SJSA1 (cell line): ENCODE measurements at places on chromosomes 3 and 15.
A peak's percentile ranks its signal among the peaks of the same experiment; 100 is the strongest.

- no peak for DNase-seq
Observed at GRCh38 chr3:142941373-142942123, 21.9 kb downstream of the PAQR9 start.

DNA sequence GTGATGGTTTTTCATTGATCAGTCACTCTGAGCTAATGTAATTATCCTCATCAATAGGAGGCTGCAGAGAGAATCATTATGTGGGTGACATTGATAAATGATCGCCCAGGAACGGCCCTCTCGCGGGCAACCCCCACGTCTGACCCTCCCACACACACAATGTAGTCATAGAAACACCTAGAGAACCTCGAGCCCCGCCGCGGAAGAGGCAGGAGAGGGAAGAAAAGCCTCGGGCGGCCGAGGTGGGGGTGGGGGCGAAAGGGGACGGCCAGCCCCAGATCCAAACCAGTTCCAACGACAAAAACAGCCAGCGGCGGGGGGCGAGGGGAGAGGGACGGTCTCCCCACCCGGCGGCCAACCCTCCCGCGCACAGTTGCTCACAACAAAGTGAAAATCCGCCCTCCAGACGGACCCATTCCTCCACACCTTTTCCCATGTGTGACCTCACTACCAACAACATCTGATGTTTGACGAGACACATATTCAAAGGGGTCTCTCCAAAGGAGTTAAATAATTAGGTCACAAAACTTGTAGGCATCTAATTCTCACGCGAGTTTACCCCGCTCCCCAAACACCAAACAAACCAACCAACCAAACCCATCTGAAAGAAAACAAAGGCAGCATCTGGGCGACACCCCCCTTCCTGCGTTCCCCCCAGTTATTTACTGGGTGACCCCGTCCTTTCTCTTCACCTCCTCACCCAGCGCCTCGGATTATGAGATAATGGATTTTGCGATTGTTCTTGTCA, 213.0 kb downstream of the MEIS2 start:
- DNase-seq = no peak

DNA sequence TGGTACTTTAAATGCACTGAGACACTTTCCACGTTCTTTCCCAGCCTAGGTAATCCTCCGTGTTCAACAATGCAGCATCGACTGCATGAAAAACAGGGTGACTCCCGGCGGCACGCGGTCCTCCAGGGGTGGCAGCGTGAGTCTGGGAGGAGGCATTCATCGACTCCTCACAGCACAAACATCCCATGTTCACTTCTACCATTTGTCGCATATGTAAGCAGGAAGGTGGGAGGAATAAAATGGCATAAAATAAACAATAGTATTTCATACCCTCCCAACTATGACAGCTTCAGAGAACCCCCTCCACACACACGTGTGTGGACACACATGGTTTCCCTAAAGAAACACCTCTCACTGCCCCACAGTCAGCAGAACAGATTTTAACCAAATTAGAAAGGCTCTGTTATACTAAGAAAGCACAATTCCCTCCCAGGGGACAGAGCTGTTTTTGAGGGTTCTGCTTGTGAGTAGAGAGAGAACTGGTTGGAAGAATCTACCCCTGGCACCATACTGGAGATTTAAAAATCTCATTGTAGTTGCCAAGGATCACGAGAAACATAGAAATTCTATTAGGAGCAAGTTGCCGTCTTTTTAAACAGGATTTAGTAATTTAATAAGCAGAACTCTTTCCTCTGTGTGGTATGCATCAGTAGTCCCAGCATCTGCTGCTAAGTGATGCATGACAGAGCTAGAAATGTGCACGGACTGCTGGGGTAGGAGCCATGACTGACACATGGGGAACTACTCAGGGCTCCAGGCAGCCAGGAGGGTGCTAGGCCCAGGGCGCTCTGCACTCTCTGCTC, 6.0 kb downstream of the FAM43A start:
- no peak for DNase-seq

GRCh38 chr15:101710806-101711205, 13.5 kb downstream of the TARS3 start:
- DNase-seq = peak; percentile 65

DNA sequence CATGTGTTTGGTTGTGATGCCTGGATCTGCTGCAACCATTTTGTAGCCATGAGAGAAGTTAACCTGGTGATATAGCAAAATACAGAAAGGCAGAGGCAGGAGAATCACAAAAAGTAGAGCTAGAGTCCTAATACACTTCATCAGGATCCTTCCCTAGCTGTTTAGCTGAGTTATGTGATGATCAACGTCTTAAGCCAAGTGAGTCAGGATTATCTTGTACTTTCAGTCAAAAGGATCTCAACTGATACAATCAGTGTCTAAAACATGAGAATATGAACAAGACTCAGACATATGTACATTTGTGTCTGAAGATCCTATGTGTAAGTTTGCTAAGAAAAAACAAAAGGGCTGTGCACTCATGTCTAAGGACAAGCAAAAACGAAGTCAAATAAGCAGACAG, 236.9 kb downstream of the NTRK3 start:
- no peak for DNase-seq

GRCh38 chr3:177599326-177599725, 402.0 kb upstream of the TBL1XR1 start:
- DNase-seq = no peak

DNA sequence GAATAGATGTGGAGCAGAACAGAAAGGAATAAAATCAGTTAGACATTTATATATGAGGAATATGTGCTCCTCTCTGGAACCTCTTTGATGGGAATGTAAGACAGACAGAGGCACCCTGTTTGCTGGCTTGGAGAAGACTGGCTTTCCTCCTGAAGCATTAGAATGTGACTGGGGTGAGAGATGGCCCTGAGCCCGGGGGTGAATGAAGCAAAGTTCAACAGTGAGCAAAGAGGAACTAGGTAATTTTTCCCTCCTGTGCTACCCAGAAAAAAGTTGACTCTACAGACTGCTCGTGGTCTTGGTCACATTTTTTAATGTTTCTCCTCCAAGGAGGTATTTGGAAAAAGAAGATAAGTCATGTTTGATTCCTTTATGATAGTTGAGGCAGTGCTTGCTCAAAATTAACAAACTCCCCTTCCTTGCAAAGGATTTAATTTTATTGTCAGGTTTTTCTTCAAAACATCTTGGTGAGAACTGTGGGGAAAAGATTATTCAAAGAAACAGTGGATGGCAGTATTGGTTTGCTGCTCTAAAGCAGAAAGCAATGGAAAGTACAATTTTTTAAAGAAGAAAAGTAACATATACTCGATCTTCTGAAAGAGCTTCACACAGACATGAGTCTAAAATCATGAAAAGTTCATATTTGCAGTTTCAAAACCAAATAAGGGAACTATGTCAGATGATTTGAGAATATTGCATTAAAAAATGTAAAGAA, 370.4 kb upstream of the CDIN1 start:
- no peak for DNase-seq

DNA sequence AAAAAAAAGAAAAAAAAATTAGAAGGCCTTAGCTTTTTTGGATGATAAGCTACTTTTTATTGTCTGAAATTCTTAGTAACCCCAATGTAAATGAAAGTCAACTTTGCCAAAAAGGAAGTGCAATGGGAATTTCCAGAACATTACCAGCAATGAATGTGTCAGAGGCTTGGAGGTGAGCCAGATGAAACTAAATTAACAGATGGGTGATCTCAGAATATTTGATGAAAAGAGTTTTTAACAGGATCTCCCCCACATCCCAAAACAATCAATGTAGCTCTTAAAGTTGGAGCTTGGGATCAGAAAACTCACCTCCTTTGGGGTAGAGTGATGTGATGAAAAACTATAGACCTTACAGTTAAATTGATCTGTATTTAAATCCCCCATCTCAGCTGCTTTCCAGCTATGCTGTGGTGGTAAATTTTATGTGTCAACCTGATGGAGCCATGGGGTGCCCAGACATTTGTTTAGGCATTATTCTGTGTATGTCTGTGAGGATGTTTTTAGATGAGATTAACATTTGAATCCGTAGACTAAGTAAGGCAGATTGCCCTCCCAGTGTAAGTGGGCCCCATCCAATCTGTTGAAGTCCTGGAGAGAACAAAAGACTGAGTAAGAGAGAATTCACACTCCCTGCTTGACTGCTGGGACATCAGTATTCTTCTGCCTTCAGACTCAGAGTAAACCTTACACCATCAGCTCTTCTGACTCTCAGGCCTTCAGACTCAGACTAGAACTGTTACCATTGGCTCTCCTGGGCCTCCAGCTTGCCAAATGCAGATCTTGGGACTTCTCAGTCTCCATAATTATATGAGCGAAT, 84.3 kb upstream of the TNFSF10 start:
- DNase-seq = peak; percentile 69

DNA sequence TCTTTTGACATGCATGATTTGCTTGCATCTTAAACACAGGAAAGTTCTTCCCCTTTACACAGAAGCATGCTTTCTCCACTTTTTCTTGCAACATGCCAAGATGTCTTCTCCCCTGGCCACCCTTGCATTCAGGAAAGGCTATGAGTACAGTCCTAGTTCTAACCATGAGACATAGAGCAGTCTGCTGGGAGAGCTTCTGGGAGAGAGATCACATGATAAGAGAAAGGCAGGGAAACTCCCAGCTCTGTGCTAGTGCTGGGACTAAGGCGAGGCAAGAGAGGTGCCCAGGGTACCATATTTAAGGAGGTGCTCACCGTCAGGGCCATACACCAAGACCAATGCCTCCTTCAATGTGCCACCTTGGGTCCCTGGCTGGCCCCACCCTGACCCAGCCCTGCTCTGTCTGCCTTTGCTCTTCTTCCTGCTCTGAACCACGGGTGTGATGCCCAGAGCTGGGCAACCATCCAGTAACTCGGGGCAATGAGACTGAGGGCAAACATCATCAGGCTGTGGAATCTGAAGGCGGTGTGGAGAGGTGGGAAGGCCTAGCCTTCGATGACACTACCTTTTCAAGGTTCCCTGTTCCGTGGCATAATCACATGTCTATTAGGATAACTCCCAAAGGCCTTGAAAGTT, 77.4 kb upstream of the PRR20G start:
- DNase-seq = no peak

DNA sequence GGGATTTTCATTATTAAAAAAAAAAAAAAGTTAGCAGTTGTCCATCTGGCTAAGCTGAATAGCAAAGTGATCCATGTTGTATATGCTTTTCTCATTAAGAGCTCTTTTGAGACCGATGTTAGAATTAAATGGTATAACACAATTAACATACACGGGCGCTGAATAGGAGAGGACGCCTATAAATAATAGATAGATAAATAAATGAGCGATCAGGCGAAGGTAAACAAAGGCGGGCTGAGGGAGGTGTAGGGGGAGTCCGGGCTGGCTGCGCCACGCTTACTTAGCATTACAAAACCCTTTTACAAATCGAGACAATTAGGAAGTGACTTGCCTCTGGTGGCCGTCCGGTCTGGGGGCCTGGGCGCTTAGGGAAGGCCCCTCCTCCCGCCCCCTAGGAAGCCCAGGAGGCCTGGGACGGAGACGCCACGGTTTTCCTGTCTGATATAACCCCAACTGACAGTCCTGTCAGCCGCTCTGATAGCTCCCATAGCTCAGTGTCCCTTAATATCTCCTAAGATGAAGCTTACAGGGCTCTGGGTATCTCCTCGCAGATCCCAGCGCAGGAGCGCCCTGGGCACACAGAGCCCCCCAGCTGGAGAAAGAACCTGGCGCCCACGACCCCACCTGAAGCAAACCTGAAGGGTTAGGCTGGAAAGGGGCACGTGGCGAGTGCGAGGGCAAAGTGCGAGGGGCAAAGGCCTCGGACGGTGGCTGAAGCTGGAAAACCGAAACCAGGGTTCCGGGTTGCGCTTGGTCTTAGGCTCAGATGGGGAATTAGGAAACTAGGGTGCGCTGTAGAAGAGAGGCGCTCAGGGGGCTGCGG, 3.6 kb downstream of the SOX14 start:
- no peak for DNase-seq

GRCh38 chr3:75262661-75263060, 401.5 kb upstream of the FRG2C start:
- no peak for DNase-seq

GRCh38 chr15:50487287-50487686, 59.2 kb downstream of the USP50 start:
- DNase-seq = no peak

DNA sequence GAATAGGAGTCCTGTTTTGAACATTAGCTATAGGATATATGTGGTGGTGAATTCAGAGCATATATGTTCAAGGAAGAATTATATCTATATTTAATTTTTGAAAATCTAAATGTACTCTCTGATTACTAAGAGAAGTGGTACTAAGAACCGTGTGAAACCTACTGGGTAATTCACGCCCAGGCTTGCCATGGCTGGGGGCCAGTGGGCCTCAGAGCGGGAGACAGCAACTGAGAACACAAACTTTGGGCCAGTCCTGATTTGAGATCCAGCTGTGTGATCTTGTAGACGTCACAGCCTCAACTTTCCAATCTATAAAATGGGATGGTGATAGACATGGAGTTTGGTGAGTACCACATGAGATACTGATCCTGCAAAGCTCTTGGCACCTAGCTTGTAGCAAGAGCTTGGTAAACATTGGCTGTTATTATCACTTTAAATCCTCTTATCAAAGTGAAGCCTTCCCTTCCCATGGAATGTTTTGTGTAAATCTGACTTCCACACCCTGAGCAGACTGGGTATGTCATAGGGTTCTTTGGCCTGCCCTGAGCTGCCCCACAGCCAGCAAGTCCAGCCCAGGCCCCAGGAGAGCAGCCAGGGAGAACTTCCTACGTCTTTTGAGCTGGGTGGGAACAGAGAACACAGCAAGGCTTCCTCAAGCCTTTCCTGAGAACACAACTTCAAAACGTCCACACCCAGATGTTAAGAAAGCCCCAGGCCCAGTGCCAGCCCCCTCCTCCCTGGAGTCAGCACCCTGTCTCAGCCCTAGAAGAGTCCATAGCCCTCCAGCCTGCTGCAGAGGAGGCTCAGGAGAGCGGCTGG, 8.2 kb upstream of the PAQR5 start:
- DNase-seq = no peak

DNA sequence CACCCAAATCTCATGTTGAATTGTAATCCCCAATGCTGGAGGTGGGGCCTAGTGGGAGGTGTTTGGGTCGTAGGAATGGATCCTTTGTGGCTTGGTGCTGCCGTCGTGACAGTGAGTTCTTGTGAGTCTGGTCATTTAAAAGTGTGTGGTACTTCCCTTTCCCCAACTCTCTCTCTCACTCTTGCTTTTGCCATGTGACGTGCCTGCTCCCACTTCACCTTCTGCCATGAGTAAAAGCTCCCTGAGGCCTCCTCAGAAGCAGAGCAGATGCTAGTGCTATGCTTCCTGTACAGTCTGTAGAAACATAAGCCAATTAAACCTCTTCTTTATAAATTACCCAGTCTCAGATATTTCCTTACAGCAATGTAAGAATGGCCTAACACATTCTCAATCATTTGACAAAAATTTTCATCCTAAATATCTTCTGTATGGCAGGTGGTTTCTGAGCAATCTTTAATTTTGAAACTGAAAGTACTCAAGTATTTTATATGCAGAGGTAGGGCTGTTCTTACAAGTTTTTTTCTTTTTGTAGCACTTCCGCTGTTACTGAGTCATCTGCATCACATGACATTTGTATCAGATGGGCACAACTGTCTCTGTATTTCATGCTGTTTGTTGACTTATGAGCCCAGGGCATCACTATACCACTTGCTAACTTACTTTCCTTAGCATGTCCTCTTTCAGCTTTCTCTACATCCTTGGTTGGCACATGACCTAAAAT, 8.8 kb downstream of the RPL39L start:
- DNase-seq = no peak

- peak; percentile 57 for DNase-seq
Observed at GRCh38 chr15:90106522-90107117, 4.4 kb upstream of the IDH2 start.
